PC-3 (cell line): ENCODE measurements at places on chromosomes 4 and X. TPM values are rescaled to one million over a fixed set of nuclear protein-coding genes. Genes with fewer than 3 reads are reported as not detected.

CCKAR gene
- not detected in 2 replicates for total RNA-seq

NAP1L3 gene
- 1.5 and 1.9 TPM in 2 replicates for total RNA-seq

POU3F4 gene
- total RNA-seq = not detected in 2 replicates

LAMP2 gene
- 51.5 and 53.8 TPM in 2 replicates for total RNA-seq

ETDA gene
- total RNA-seq = not detected in 2 replicates

DGKQ gene
- 14.2 and 23.5 TPM in 2 replicates for total RNA-seq

DUSP21 gene
- not detected in 2 replicates for total RNA-seq

TSPAN7 gene
- total RNA-seq = not detected in 2 replicates

- DNase-seq = peak; percentile 6
These were observed 578 bp upstream of the CORIN start for GRCh38 chr4:47838445-47838844.

DNA sequence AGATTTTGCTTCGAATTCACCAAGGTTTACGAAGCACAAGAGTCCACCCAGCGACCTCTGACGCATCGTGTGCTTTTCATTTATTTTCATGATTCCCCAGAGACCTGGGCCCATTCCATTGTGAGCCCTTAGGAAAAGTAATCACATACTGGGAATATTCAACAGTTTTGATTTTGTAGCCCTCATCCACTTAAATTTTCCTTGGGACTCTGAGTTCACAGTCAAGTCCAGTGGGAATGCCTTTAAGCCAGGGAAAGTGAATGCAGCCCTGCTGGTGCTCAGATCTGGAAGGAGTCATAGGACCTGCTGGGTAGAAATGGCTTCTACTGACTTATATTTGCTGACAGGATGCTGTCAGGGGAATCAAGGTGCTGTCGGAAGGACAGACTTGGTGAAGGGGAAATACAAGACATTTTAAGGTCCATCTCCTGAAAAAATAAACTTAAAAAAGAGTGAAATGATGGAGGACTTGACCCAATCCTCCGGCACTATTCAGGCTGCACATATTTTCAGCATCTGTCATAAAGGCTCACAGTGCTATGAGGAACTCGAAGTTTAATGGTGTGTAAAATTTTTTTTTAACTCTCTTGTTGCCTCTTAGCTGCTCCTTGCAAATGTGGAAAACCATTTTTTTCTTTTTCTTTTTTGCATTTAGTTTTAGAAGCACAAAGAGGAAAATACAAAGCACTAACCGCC lies 204.9 kb downstream of the MID1 start:
- peak; percentile 58 for DNase-seq

GRCh38 chr4:119244832-119245231 lies 32.3 kb downstream of the USP53 start:
- DNase-seq = no peak

GRCh38 chr4:183533698-183534097 lies 28.8 kb downstream of the ING2 start:
- no peak for DNase-seq

DNA sequence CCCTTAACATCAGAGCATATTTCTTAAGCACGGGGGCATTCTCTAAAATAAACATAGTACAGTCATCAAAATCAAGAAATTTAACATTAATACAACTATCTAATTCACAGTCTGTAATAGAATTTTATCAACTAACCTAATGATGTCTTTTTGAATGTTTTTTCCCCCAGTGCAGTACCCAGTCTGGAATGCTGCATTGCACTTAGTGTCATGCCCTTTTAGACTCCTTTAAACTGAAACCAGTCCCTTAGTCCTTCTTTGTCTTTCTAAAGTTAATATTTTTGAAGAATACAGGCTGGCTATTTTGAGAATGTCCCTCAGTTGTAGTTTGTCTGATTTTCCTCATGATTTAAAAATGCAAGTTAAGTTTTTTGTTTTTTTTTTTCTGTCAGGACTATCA lies 9.5 kb downstream of the ENPEP start:
- no peak for DNase-seq

DNA sequence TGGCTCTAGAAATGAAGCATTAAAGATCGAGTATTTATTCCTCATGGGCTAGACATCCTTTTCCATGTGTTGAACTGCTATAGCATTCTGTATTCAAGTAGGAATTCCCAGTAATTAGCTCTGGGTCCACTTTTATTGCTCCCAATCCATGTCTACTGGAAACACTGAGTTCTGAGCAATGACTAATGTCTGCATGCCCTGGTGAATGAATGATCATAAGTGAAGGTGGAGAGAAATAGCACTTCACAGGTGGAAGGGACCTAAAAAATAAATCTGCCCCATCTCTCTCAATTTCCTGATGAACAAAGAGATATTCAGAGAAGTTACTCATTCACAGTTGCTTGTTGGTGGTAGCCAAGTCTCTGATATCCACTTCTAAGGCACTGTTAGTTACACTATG lies 34.6 kb upstream of the CXCL8 start:
- no peak for DNase-seq

DNA sequence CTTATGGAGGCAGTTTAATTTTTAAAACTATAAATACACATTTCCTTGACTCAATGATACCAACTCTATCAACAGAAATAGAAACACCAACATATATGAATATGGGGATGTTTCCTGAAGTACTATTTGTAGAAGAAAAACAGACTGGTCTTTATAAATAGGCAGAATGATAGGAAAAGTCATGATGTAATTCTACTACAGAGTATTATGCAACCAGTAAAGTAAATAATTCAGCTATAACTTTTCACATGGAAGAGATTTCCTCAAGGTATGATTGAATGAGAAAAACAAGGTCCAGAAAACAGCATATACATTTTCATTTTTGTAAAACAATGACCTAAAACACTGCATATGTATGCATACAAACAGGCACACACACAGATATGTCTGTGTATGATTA lies 56.2 kb downstream of the GPRIN3 start:
- DNase-seq = no peak

GRCh38 chrX:153598541-153599191 lies at the start of gene CCNQ:
Gene CCNQ (minus strand): TSS chrX:153599139. CDS start chrX:153599073, 66 bp downstream.
- DNase-seq = peak; percentile 15

DNA sequence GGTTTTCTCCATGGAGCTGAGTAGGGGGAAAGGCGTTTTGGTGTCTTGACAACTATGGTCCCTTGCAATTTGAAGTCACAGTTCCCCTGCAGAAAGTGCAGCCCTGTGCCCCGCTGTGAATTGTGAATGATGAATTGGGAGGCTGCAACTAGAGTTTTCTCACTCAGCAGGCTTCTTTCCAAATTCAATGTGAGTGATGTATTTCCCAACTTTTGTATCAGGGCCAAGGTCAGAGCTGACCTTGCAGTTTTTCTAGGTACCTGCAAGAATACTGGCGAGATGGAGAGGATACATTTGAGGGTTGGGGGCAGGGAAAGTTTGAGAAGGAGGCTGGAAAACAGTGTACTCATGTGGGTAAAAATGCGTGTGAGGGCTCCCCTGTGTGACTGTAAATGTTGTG lies 11.7 kb downstream of the PHEX start:
- no peak for DNase-seq

GRCh38 chr4:155342142-155342541 lies 34.6 kb downstream of the MAP9 start:
- DNase-seq = peak; percentile 87

DNA sequence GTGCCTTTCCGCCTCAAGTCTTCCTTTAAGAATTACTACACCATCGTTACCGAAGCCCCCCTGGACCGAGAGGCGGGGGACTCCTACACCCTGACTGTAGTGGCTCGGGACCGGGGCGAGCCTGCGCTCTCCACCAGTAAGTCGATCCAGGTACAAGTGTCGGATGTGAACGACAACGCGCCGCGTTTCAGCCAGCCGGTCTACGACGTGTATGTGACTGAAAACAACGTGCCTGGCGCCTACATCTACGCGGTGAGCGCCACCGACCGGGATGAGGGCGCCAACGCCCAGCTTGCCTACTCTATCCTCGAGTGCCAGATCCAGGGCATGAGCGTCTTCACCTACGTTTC lies 2.2 kb downstream of the PCDH10 start:
- DNase-seq = no peak

DNA sequence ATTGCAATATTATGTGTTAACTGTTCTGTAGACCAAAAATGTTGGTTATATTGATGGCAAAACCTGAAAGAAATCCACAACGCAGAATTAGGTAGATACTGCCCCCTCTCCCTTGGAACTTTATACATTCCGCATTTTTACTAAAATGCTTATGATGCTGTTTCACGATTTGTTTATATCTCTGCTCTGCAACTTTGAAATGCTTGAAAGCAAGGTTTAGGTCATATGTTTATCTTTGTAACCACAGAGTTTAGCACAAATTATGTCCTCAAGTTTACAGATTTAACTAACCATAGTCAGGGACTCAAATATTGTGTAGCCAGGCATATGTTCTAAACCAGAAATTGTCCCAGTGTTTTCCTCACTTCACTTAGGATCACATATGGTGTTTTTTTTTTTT lies 66.1 kb upstream of the H2AZ1 start:
- peak; percentile 19 for DNase-seq

DNA sequence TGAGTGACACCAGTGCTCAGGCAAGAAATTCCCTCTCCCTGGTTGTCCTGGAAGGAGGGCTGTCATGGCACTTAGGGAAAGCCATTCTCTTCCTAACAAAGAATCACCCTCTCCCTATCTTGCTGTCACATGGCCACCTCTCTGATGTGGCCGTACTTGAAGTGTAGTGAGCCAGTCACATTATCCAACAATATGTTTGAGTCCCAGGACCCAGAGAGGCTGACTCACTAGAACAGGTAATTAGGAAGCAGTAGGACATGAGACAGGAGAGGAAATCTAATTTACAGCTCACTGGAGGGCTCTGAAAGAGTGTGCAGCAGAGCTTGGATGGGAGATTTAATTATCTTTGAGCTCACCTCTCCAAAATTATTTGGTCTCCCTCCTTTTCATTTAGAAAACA lies 299.1 kb downstream of the ARHGAP24 start:
- DNase-seq = no peak

DNA sequence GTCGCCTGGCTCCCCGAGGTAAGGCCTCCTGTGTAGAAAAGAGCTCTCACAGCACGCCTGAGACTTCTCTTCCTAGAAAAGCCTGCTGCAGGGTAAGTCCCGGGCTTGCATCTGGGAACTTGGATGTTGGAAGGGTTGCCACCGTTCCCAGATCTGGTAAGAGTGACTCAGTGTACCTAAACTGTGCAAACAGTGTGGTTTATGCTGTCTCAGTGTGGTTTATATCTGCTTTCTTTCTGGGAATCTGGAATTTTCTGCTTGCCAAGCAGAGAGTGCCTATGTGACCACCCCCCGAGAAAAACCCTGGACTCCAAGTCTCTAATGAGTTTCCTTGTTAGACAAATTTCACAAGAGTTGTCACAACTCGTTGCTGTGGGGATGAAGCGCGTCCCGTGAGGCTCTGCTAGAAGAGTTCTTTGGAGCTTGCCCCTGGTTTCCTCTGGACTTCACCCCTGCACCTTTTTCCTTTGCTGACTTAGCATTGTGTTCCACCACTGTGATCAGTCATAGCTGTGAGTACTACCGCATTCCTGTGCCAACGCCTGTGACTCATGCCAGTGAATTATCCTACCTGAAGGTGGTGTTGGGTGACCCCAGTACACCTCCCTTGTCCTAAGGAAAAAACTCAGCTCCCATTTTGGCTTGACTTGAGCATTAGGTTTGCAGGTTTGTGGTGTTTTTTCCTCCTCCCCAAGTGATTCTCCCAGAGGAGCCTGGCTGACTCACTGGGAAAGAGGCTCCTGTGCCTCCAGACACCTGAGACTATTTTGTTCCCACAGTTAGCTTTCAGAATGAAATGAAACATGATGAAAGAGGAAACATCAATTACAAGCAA lies 14.5 kb downstream of the SLC2A9 start:
- peak; percentile 96 for DNase-seq
